ENCODE measurements at places on chromosomes 13 and 19.
A peak's percentile ranks its signal among the peaks of the same experiment; 100 is the strongest.

DNA sequence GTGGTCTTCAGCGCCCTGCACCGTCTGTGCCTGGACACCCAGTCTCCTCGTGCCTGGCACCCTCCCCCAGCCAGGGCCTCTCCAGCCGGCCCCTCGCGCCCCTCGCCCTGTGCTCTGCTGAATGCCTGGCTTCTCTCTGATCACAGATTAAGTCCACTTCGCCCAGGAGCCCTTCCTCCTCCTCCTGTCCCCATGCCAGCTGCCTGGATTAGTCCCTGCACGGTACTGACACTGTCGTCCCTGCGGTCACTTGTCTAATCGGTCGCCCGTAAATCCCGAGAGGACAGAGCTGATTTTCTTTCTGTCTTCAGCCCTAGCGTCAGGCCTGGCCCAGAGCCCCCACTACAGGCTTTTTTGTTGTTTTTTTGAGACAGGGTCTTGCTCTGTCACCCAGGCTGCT lies 6.6 kb downstream of the THOP1 start:
- no peak overlapping the region for H3K4me3 ChIP-seq
- peaks cover 9% of the 10 kb centered on the region for H3K36me3 ChIP-seq
- H3K27me3 ChIP-seq: no peaks in the 10 kb centered on the region
- H3K4me1 ChIP-seq: peaks cover 10% of the 10 kb centered on the region
- no peak overlapping the region for H3K27ac ChIP-seq
- no peak for DNase-seq

DNA sequence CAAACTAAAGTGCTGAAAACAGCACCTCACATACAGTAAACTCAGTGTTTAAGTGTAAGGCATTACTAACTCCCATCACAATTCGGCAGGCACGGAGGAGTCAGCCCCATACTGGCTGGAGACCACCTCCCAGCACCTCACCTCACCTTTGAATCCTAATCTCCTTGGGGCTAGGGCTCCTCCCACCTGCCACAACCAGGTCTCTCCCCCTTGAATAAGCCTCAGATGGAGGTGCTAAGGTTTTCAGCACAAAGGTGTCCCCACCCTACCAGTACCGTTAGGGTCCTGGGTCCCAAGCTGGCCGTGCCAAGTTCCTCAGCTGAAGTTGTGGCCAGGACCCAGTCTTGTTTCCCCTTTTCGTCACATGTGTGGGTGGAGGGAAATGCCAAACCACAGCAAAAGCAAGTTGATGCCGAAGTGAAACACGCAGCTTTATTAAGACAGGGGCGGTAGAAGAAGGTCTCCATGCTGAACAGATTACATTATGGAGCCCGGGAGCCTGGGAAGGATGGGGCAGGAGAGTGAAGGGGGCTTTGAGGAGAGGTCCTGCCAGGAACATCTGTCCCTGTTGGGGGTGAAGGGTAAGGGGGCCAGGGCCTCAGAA lies at the start of gene IGFLR1:
Gene IGFLR1 (minus strand): TSS at position 332 of the 604 bp plus-strand sequence. CDS start 1,272 bp downstream, outside the sequence.
- DNase-seq: peak; percentile 55
- peaks cover 49% of the 10 kb centered on the region for H3K4me1 ChIP-seq
- peaks cover 40% of the 10 kb centered on the region for H3K36me3 ChIP-seq

- H3K36me3 ChIP-seq: no peaks in the 10 kb centered on the region
- H3K27ac ChIP-seq: no peak overlapping the region
- H3K4me3 ChIP-seq: peak overlapping the region; percentile 45
- H3K27me3 ChIP-seq: peaks cover 67% of the 10 kb centered on the region
- peaks cover 8% of the 10 kb centered on the region for H3K4me1 ChIP-seq
These were observed 1.3 kb downstream of the SOX21 start for GRCh38 chr13:94710881-94711560.

- peaks cover 25% of the 10 kb centered on the region for H3K4me1 ChIP-seq
- H3K4me3 ChIP-seq: peak overlapping the region; percentile 89
- peak overlapping the region; percentile 94 for H3K27ac ChIP-seq
- peaks cover 18% of the 10 kb centered on the region for H3K36me3 ChIP-seq
These were observed 1.1 kb upstream of the LSR start for GRCh38 chr19:35247526-35248309.

GRCh38 chr13:73671011-73671410 lies 463.2 kb downstream of the KLF12 start:
- no peaks in the 10 kb centered on the region for H3K36me3 ChIP-seq
- no peak overlapping the region for H3K27ac ChIP-seq
- no peaks in the 10 kb centered on the region for H3K4me1 ChIP-seq
- H3K4me3 ChIP-seq: no peak overlapping the region
- no peaks in the 10 kb centered on the region for H3K27me3 ChIP-seq
- DNase-seq: no peak

- no peak overlapping the region for H3K27ac ChIP-seq
- H3K4me3 ChIP-seq: no peak overlapping the region
- no peaks in the 10 kb centered on the region for H3K27me3 ChIP-seq
- no peaks in the 10 kb centered on the region for H3K4me1 ChIP-seq
- DNase-seq: no peak
- no peaks in the 10 kb centered on the region for H3K36me3 ChIP-seq
These were observed 492.1 kb upstream of the GPC6 start for GRCh38 chr13:92734545-92734944.

GRCh38 chr13:99865420-99865930 lies 106.1 kb downstream of the ZIC5 start:
- no peaks in the 10 kb centered on the region for H3K36me3 ChIP-seq
- no peaks in the 10 kb centered on the region for H3K27me3 ChIP-seq
- DNase-seq: no peak
- H3K4me1 ChIP-seq: peaks cover 17% of the 10 kb centered on the region
- no peak overlapping the region for H3K27ac ChIP-seq

DNA sequence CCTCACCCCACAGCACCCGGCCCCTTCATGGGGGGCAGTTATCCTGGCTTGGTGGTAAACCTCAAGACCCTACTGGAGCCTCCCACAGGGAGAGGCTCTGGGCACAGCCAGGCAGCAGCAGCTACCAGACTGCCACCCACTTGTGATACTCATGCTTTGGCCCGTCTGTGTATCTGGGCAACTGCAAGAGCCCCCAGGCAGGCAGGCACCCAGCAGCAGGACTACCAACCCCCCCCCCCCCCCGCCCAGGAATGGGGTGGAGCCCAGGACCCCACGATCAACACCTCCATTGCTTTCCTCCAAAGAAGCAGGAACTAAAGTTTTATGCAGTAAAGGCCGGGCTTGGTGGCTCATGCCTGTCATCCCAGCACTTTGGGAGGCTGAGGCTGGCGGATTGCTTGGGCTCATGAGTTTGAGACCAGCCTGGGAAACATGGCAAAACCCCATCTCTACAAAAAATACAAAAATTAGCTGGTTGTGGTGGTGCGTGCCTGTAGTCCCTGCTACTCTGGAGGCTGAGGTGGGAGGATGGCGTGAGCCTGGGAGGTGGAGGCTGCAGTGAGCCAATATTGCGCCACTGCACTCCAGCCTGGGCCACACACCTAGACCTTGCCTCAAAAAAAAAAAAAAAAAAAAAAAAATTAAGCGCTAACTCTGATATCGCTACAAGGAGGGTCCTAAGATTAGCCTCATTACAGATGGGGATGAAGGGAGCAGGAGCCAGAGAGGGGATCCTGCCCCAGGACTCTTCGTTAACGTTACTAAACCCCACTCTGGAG lies 1.1 kb upstream of the LYL1 start:
- peak overlapping the region; percentile 85 for H3K4me3 ChIP-seq
- H3K36me3 ChIP-seq: peaks cover 43% of the 10 kb centered on the region
- DNase-seq: no peak
- H3K27me3 ChIP-seq: peaks cover 3% of the 10 kb centered on the region
- no peak overlapping the region for H3K27ac ChIP-seq

GRCh38 chr13:111058796-111059506 lies 56.2 kb upstream of the ARHGEF7 start:
- no peak for DNase-seq
- no peaks in the 10 kb centered on the region for H3K36me3 ChIP-seq
- H3K4me1 ChIP-seq: peaks cover 2% of the 10 kb centered on the region
- no peak overlapping the region for H3K27ac ChIP-seq
- peaks cover 81% of the 10 kb centered on the region for H3K27me3 ChIP-seq

DNA sequence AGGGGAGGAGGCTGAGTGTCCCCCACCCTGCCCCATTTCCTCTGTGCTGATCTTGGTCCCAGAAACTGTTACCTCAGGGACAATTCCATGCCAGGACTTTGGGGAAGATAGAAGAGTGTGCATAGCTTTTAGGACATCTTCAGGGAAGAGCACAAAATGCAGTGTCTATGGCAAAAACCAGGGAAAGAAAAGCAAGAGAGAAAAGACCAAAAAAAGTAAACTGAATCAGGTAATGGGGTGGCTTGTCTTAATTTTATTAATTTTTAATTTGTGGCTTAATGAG lies 109.4 kb downstream of the NDFIP2 start:
- H3K4me1 ChIP-seq: no peaks in the 10 kb centered on the region
- no peaks in the 10 kb centered on the region for H3K27me3 ChIP-seq
- H3K36me3 ChIP-seq: no peaks in the 10 kb centered on the region
- H3K27ac ChIP-seq: no peak overlapping the region
- H3K4me3 ChIP-seq: no peak overlapping the region

DNA sequence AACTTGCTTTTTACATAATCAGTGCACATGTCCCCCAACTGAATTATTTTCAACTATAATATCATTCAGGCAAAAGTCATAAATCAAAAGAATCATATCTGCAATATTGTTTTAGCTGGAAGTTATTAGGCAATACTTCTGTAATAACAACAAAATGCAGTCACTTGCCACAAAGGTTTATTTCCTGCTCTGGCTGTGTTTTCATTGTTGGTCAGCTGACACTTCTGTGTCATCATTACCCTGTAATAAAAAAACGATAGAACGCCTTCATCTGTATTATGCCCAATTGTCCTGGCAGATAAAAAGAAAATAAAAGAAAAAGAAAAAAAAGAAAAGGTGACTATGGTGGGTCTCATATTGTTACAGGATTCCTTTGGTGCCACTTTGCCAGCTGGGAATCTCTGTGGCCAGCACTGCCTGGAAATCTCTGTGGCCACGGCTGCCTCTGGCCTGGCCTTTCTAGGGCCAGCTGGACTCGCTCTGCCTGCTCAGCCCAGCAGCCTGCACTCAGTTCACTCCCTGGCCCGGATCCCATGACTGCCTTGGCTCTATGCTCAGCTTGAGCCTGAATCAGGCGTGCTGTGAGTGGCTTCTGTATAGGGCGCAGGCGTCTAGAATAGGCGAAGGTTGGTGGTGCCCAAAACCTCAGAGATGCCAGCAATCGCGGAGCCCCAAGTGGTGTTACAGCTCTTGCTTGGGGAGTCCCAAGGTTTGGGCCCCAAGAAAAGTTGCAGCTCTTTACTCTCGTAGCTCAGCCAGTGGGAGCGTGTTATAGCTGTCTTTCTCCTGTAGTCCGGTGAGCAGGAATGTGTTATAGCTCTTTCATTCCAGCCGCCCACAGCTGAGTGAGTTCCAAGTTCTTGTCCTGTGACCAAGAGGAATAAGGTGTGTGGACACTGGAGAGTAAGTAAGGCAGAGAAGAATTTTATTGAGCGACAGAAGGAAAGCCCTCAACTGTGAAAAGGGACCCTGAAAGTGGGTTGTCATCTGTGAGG lies 1227.1 kb downstream of the SLITRK1 start:
- DNase-seq: no peak
- no peak overlapping the region for H3K4me3 ChIP-seq
- no peaks in the 10 kb centered on the region for H3K27me3 ChIP-seq
- H3K27ac ChIP-seq: no peak overlapping the region

GRCh38 chr19:14414926-14415690 lies 4.0 kb downstream of the DDX39A start:
- peak overlapping the region; percentile 88 for H3K4me3 ChIP-seq
- no peaks in the 10 kb centered on the region for H3K27me3 ChIP-seq
- DNase-seq: peak; percentile 8
- H3K27ac ChIP-seq: peak overlapping the region; percentile 95

GRCh38 chr13:41458187-41458760 lies 924 bp downstream of the RGCC start:
- peak overlapping the region; percentile 88 for H3K27ac ChIP-seq
- H3K36me3 ChIP-seq: peaks cover 72% of the 10 kb centered on the region
- peaks cover 55% of the 10 kb centered on the region for H3K4me1 ChIP-seq
- H3K27me3 ChIP-seq: no peaks in the 10 kb centered on the region
- H3K4me3 ChIP-seq: peak overlapping the region; percentile 83

DNA sequence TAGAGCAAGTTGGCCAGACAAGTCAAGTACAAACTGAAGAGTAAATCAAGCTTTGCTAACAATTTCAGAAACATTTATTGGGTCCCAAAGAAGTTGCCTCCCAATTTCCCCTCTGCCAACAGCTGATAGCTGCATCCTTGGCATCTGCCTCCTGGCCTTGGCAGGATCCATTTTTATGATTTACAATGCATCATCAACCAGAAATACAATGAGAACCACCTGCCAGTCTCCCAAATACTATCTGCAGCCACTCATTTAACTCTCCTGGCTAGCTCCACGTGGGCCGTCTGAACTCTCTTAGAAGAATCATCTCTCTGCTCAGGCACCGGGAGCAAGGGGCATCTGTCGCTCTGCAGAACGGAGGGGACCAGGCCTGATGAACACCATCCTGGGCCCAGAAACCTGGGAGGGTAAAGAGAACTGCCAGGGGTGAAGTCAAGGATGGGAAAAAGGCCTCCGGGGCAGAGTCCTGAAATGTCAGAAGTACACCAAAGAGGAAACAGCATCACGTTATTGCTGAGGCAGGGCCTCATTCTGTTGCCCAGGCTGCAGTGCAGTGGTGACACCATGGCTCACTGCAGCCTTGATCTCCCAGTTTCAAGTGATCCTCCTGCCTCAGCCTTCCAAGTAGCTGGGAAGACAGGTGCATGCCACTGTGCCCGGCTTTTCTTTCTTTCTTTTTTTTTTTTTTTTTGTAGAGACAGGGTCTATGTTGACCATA lies 2.6 kb downstream of the LONP1 start:
- no peak for DNase-seq
- peaks cover 16% of the 10 kb centered on the region for H3K4me1 ChIP-seq
- H3K36me3 ChIP-seq: peaks cover 61% of the 10 kb centered on the region
- peak overlapping the region; percentile 93 for H3K4me3 ChIP-seq
- H3K27me3 ChIP-seq: no peaks in the 10 kb centered on the region

GRCh38 chr19:45913874-45914830 lies at the start of gene NANOS2:
Gene NANOS2 (minus strand): TSS chr19:45914778. CDS start chr19:45914693, 85 bp downstream.
- peaks cover 6% of the 10 kb centered on the region for H3K36me3 ChIP-seq
- DNase-seq: no peak
- no peaks in the 10 kb centered on the region for H3K4me1 ChIP-seq

GRCh38 chr13:85405316-85405897 lies 393.8 kb downstream of the SLITRK6 start:
- no peak overlapping the region for H3K4me3 ChIP-seq
- no peak for DNase-seq
- no peaks in the 10 kb centered on the region for H3K4me1 ChIP-seq
- no peak overlapping the region for H3K27ac ChIP-seq
- no peaks in the 10 kb centered on the region for H3K36me3 ChIP-seq

DNA sequence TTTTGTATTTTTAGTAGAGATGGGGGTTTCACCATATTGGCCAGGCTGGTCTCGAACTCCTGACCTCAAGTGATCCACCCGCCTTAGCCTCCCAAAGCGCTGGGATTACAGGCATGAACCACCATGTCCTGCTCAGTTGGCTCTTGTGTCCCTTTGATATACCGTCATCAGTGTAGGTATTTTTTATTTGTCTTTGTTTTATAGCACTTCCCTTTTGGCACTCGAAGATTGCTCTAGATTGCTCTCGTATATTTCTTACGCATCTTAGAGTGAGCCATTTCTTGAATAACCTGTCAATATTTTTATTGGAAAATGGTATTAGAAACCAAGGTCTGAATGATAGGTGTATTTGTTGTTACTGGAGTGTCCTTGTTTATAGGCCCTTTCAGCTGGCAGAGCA lies 9.4 kb downstream of the SETDB2 start:
- peaks cover 11% of the 10 kb centered on the region for H3K36me3 ChIP-seq
- H3K27ac ChIP-seq: no peak overlapping the region
- H3K4me3 ChIP-seq: no peak overlapping the region
- no peaks in the 10 kb centered on the region for H3K27me3 ChIP-seq
- H3K4me1 ChIP-seq: peaks cover 37% of the 10 kb centered on the region
- DNase-seq: no peak

GRCh38 chr13:46288570-46289259 lies 77.0 kb downstream of the LRRC63 start:
- no peak overlapping the region for H3K27ac ChIP-seq
- H3K4me3 ChIP-seq: no peak overlapping the region
